ENCODE measurements at places on chromosomes 2 and 18.

GRCh38 chr2:33064349-33064801, 117.6 kb downstream of the LTBP1 start:
- no peak for DNase-seq

DNA sequence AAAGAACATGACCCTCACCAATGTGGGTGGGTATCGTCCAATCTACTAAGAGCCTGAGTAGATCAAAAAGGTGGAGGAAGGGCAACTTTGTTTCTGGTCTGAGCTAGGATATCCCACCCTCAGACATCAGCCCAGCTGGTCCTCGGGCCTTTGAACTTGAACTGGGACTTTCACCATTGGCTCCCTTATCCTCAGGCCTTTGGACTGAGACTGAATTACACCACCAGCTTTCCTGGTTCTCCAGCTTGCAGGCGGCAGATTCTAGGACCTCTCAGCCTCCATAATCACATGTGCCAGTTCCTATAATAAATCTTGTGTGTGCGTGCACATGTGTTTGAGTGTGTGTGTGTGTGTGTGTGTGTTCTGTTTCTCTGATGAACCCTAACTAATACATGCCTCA, 10.6 kb downstream of the MGAT4A start:
- no peak for DNase-seq

DNA sequence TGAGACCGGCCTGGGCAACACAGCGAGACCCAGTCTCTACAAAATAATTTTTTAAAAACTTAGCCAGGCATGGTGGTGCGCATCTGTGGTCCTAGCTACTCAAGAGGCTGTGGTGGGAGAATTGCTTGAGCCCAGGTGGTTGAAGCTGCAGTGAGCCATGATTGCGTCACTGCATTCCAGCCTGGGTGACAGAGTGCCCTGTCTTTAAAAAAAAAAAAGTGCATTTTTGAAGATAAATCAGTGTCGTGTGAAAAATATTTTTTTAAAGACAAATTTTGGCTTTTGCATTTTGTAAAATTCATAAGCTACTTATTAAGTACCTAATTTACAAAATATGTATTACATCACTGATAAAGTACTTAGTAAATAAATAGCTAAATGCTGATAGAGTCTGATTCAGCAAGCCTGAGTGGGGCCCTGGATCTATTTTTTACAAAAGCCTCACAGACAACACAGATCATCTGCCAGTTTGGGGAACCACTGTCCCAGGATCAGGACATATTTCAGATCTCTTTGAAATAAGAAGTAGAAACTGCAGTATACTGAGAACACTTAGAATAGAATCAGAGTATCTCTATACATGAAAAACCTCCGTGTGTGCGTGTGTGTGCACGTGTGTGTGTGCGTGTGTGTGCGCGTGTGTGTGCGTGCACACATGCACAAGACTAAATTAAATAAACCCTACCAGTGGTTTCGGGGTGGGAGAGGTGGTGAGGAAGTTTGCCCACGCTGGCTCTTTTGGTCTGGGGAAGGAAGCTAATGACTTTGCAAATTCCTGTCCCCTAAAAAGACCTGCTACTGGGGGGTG, 61.6 kb downstream of the AAK1 start:
- DNase-seq = peak; percentile 26

DNA sequence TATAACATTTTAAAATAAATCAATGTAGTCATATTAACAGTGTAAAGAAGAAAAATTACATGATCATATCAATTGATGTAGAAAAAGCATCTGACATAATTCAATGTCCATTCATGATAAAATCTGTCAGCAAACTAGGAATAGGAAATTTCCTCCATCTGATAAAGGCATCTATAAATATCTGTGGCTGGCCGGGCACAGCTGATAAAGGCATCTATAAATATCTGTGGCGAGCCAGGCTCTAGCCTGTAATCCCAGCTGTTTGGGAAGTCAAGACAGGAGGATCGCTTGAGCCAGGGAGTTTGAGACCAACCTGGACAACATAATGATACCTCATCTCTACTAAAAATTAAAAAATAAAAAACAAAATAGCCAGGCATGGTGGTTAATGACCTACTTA, 18.1 kb upstream of the RANBP2 start:
- no peak for DNase-seq

DNA sequence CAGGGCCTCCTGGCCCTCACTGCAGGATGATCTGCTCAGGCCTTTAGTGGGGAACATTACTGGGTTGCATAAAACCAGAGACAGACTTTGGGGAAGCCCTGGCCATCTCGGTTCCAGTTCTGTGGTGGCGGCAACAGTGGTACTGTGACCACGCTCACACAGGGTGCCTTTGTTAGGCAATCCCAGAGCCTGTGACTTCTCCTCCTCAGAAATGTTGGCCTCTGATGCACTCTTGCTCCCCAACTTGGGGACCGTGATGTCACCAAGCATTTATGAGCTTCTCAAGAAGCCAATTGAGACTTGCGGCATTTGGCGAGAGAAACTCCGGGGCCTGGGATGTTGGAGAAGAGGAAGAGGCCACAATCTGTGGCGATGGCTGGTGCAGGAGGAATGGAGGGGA, 80.9 kb upstream of the PKDCC start:
- DNase-seq = no peak

- no peak for DNase-seq
Observed at GRCh38 chr2:234427081-234428061, 69.5 kb downstream of the ARL4C start.

DNA sequence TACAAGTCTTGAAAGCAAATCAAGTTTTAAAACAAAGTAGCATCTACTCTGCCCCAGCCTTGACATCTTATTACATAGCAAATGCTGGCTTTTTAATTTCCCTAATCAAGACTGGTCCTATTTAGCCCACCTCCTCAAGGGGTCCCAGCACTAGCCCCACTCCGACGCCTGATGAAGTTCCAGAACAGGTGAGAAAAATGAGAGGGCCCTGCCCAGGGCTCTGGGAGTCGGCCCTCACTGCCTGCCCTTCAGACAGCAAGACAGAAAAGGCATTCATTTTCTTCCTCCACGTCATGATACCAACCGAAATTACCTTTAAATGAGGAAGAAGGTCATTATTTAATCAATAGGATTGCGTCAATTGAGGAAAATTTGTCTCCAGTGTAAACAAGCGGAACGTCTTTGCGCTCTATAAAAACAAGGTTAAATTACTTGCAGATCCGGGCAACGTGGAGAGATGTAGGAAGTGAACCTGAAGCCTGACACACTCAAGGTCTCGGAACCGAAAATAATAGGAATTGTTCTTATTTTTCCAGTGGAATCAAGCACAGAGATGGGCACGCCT, 170.6 kb upstream of the PKDCC start:
- DNase-seq = no peak

DNA sequence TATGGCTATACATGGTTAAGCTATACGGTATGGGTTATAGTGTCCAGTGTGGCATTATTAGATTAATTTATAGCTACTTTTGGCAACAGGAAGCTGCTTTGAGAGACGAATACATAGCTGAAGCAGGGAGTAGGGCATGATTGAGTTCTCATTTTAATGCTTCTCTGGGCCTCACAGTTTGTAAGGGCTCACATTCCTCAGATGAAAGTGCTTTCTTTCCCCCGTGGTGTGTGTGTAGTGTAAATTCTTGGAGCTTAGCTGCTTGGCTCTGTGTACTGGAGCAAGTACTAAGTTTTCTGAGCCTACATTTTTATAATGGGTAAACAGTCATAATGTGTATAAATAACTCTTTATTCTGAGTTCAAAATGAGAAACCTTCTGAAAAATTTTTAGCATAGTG, 173.7 kb downstream of the PTPRM start:
- no peak for DNase-seq

DNA sequence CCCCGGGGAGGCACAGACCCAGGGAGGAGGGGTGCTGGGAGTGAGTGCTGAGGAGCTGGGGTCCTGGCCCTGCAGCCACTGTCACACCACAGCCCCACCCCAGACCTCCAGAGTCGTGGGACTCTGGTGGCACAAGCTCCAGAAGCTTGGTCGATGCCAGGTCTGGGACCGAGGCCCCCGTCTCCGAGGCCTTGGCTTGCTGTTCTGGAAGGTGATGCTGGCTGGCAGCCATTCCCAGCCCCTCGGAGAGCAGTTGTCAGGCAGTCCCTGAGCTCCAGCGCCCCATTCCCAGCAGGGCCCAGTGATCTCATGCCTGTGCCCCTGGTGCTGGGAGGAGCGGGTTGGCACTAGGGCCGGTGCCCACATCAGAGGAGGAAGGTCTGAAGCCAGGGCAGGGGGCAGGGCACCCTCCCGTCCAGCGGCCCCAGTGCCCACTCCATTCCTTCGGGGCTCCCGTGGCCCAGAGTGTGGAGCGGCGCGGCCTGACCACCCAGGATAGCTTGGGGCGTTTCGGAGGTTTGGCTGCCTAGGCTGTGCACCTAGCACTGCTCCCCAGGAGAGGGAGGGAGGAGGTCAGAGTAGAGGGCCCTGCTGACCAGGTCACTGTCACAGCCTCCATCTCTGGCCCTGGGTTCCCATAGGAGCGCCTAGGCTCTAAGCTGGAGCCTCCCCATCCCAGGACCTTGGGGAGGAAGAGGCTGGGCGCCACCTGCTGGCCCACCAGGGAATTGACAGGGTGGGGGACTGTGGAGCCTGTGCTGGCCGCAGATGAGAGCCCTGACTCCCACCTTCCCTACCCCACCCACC, 16.8 kb upstream of the ALPI start:
- peak; percentile 39 for DNase-seq

DNA sequence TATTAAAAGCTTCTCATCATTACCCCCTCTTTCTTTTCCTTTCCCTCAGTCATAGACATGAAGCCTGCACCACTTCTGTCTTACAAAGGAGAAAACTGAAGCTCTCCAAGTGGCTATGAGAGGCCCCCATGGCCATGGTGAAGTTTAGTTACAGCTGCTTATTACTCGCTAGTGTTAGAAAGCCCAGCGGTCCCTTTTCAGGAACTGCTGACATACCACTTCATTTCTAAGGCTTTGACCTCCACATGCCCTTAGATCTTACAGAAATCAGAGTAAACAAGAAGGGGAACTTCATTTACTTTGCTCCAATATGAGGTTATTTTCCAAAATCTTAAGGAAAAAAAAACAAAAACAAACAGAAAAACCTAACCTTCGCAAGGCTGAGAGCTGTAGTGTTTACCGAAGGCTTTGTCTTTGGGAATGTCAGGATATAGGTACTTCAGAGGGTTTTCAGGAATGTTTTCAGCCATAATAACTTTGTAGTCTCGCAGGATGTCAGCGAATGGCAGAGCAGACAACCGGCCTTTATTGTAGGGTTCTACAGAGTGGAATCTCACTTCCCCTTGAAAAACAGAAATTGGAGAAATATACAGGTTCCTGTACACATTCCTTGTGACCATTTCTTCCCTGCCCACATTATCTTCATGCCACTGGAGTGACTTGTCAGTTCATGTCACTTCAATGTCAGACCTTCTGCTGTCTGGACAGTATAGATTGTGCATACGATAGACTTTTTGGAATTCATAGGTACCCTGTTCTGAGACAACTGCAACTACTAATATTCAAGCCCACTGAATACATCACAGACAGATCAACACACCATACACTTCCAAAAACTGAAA, 18.8 kb upstream of the STAT1 start:
- DNase-seq = no peak

DNA sequence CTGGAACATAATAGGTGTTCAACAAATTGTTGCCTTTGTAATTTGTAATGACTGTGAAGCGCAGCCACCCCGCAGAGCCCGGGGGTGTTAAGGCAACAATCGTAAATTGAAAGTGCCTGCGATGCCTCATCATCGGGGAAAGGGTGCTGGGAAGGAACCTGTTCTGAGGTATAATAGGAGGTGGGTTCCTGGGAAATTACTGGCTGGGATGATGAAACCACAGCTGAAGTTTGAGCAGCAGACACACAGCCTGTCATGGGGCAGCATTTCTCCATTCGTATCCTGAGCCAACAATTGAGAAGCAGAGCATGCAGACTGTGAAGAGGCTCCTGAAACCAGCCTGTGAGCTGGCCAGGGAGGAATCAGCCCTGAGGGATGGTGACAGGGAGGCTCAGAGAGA, 404.0 kb upstream of the MYT1L start:
- no peak for DNase-seq

GRCh38 chr2:219772697-219773096, 145.3 kb downstream of the SLC4A3 start:
- no peak for DNase-seq

DNA sequence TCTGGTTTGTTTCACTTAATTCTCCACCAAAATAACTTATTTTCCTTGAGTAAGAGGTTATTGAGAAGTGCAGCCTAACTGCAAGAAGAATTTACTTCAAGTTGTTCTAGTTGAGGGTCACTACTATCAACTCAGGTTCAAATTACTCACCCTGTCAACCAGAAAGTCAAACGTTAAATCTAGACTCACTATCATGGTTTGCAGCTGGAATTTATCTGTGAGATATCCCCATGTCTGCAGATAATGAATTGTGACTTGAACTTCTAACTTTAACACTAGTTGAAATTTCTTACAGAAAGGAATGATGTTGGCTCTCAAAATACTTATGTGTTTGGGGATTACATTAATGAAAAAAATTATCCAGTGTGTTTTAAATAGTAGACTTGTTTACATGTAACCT, 1145.7 kb upstream of the NXPH2 start:
- DNase-seq = no peak

DNA sequence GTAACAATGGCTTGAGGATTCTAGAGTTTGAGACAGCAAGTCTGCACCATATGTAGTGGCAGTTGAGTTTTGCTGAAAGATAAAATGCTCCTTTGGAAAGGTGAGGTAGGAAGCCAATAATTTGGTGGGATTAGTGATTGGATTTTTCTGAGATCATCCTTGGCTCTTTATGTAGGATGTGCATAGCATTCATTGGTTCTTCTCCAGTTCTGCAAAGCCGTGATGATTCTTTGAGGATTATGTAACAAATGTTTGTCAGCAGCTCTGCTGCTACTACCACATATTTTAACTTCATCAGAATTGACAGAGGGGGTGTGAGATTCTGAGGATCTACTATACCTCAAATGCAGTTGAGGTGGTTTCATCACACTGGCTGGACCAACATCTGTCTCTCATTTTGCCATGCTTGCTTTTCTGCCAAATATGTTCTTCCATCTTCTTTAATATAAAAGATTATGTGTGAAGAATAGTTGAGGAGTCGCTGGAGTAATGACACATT, 188.9 kb upstream of the RASGRP3 start:
- DNase-seq = no peak

GRCh38 chr2:20563833-20564232, 87.1 kb downstream of the HS1BP3 start:
- DNase-seq = no peak

GRCh38 chr2:130829015-130829414, 7.7 kb upstream of the ARHGEF4 start:
- DNase-seq = no peak

- no peak for DNase-seq
Observed at GRCh38 chr2:103808814-103809213, 1045.1 kb upstream of the POU3F3 start.

DNA sequence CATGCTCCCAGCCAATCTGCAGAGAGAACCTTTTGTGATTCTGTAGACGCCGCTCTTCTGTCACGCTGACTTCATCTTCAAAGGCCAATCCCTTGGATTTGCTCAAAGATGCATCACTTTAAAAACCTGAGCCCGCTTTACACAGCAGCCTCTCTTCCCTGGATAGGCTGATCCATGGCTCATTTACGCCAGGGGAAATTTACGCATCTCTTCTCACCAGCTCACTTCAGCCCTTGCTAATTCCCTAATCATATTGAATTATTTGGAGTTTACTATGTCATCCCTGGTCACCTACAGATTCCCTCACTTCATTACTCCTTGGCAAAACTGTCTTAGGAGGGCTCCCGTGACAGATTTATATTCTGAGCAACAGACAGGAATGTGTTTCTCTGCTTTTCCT, 256.2 kb downstream of the EN1 start:
- DNase-seq = no peak
